ENCODE measurements at places on chromosomes 16 and 17.

DNA sequence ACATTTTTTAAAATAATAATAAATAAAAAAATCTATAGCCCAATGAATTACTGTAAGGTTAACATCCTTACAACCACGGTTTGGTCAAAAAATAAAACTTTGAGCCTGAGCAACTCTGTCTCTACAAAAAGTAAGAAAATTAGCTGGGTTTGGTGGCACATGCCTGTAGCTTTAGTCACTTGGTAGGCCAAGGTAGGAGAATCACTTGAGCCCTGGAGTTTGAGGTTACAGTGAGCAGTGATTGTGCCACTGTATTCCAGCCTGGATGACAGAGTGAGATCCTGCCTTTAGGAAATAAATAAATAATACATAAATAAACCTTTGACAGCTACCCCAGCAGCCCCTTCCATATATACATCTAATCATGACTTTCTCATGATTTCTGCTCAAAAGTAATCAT, 26.9 kb upstream of the PHAF1 start:
- DNase-seq: no peak

DNA sequence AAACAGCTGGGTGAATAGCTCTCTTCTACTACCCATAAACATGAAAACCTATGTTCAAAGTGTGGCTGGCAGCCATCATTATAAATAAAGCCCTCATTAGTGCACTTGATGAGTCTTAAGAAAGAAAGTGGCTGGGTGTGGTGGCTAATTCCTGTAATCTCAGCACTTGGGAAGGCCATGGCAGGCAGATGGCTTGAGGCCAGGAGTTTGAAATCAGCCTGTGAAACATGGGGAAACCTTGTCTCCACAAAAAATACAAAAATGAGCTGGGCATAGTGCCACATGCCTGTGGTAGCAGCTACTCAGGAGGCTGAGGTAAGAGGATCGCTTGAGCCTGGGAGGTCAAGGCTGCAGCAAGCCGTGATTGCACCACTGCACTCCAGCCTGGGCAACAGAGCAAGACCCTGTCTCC, 28.3 kb upstream of the APPBP2 start:
- no peak for DNase-seq

DNA sequence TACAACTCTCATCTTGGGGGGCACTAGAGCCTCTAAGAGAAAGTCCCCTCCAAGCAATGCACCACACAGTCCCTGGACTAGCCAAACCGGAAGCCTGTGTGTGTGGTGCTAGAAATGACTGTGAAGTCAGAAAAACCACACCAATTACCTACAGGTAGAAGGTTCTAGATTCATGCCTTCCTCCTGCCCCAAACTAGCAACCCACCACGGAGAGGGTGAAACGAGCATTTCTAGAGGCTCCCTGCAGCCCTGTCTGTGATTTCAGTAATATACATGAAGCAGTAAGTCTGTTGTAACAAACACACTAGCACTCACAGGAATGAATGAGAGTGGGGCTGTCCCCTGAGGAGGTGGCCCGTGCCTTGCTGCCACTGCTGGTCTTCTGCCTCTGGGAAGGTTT, 13.6 kb downstream of the ZFHX3 start:
- no peak for DNase-seq

DNA sequence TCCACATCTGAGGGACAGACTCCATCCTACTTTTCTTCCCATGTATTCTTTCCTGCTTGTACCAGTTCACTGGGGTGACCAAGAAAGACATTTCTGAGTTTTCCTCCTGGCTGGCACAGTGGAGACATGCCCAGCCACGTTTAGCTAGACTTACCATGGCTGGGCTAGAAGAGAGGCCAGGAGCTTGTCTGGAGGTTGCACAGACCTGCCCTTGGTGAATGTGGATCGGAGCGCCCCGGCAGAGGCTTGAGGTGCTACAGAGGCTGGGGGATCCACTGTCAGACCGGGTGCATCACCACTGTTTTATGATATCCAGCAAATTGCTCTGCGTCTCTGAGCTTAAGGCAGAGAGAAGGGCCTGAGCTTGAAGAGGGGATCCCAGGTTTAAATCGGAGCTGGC, 3.5 kb downstream of the IL4R start:
- DNase-seq: no peak

Measured in central memory CD4-positive, alpha-beta T cell (primary cell).